ENCODE measurements at places on chromosomes 2 and 18.

- no peak for DNase-seq
Observed at GRCh38 chr2:220269367-220269766, 641.9 kb downstream of the SLC4A3 start.

GRCh38 chr2:120865656-120866055 is 130.0 kb downstream of the GLI2 start:
- no peak for DNase-seq

- no peak for DNase-seq
Observed at GRCh38 chr2:23624378-23624777, 239.4 kb downstream of the KLHL29 start.

GRCh38 chr2:138531913-138532312 is 30.3 kb downstream of the SPOPL start:
- no peak for DNase-seq

- no peak for DNase-seq
Observed at GRCh38 chr2:241269707-241270520, 45.6 kb downstream of the HDLBP start.

- DNase-seq: no peak
Observed at GRCh38 chr2:236176951-236177350, 8.8 kb upstream of the GBX2 start.

GRCh38 chr2:112480530-112481049 is 1.4 kb upstream of the TTL start:
- no peak for DNase-seq

DNA sequence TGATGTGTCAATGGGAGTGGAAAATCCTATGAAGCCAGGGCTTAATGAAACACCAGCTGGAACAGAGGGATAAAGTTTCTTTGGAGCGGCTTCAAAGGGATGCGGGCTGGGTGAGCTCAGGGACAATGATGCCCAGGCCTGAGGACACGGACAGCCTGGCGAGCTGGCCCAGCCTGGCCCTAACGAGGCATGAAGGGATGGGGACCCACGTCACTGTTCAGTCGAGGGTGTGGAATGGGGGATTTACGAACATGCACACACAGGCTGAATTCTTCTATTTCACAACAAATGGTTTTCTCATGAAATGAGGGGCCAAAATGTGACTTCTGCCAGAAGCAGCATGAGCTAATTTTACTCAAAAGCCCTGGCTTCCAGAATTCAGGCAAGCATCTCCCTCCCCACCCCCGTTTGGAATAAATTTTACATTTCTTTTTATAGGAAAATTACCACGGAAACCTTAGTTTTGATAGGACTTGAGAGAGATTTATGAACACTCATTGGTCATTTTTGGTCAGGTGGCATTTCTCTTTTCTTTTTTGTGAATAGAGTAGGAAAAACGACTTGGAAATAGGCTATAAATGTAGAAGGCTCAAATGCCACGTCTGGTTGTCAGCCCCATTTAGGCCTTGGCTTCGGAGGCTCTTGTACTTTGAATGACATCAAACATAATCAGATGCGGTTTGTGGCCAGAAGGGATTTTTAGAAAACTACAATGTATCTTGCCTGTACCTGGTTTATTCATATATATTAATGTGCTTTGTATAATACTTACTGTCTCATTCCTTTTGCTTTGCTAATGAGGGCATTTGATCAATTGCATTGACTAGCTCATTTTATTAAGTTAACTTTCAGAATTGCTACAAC is 893.8 kb upstream of the CELF4 start:
- DNase-seq: no peak

DNA sequence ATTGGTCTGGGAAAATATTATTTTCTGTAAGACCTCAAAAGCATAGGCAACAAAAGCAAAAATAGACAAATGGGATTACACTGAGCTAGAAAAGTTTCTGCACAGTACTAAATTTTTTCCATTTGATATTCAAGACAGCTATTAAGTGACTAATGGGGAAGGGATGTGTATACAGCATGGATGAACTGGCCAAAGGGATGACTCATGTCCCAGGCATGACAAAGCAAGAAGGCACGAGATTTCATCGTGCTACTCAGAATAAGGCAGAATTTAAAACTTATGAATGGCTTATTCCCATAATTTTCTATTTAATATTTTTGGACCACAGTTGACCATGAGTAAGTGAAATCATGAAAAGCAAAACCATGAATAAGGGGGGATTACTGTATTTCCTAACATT is 1250.1 kb upstream of the GYPC start:
- peak; percentile 77 for DNase-seq

DNA sequence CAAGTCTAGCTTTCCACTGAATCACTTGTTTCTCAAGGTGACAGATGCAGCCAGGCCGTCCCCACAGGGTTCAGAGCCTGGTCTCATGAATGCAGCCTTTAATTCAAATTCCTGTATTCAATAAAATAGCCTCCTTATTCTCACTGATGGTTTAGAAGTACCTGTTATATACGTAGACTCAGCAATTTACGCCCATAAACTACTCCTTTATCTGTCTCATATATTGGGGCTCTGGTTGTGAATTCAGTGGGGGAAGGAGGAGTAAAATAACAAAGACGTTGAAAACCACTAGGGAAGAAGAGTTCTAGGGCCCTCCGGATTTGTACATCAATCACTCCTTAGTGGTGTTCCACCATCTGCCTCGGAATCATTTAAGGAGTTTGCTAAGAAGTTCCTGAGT is 1.7 kb downstream of the OBSL1 start:
- no peak for DNase-seq

GRCh38 chr2:2243666-2244065 is 87.4 kb downstream of the MYT1L start:
- no peak for DNase-seq

GRCh38 chr2:71455741-71456569 is 2.6 kb downstream of the DYSF start:
- no peak for DNase-seq

DNA sequence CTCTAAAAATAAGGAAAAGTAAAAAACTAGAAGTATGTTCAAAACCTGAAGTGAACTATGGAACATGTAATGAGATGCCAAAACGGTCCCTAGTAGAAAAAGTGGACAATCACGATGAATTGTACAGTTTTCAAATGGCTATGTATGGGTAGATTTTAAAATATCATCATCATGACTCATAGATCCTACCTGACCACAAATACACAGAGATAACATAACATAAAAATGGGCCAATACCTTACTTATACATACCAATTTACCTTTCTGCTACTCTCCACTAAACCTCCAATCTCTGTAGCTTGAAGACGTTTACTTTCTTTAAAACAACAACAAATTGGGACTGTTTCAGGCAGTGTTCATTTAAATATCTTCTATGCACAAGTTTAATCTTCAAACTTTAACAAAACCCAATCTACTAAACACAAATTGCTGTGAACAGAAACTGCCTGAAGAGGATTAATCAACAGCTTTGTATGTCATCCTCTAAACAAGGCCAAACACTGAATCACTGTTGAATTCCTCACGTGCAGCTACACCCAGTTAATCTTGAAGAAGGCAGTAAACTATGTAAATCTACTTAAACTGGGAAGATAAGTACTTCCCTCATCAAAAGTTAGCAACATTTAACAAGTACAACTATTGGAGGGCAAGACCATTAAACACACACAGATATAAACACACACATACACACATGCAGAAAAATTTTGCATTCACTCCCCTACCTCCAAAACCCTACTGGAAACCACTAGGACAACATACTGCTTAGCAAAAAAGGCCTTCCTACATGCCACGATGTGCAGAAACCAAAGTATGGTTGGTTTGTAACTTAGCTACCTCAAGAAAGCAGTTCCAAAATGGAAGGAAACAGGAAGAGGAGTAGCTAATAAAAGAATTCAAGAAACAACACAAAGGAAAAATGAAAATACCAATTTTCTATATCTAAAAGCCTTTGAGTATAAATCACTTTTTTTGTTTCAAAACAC is 90.3 kb downstream of the RBMS1 start:
- DNase-seq: no peak

DNA sequence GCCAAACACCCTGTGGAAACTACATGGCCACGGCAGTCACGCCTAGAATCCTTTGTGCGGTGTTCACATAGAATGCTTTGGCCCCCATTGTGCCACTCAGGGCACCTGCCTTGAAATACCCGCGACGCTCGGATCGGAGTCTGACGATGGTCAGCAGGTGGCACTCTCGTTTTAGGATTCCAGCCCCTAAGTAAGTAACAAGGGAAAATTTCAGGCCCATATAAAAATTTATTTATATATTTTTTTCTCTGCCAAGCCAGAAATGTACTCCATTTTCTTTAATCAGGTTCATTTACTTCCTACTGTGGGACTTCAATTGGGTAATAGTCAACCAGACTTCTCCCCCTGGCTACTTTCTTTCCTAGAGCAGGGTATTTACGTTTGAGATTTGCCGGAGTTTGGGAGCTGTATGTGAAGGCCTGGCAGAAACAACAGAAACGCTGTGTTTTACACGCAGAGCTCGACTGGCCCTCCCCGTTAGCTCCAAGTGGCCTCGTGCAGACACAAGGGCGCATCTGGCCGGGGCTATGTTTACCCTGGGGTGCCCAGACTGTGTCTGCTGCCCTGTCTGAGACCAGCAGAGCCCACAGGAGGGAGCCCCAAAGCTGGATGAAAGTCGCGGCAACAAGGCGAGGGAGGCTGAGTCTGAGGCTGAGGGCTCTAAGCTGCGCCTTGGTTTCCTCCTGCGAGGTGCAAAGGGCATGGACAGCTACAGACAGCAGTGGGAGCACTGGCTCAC is 41.6 kb downstream of the LRRC30 start:
- DNase-seq: peak; percentile 5

DNA sequence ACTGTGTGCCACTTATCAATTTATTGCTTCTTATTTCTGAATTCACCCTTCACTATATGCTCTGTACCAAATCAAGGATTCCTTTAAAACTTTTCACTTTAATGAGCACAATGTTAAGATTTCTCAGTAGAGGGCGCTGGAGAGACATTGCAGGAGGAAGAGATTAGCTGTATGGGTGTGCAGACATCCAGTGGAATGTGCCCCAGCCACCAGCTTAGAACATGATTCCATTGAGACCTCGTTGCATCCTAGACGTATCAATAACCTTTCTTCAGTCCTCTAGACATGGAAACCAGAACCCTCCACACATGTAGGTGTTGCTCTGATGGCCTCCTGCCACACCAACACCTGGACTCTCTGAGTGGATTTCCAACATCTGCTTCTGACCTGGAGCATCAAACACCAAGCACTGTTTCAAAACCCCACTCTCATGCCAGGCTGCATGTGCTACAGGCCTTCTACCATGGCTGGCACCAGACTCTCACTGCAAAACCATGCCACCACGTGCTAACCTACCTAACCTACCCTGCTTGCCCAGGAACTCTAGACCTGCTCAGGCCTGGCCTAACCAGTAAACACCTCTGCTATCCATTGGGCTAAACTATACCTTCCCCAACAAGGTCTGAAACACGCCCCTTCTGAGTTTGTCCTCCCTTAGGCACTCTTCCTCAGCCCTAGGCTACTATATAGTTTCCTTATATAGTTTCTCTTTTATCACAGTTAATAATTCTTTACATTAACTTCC is 633.2 kb upstream of the PKDCC start:
- peak; percentile 47 for DNase-seq

DNA sequence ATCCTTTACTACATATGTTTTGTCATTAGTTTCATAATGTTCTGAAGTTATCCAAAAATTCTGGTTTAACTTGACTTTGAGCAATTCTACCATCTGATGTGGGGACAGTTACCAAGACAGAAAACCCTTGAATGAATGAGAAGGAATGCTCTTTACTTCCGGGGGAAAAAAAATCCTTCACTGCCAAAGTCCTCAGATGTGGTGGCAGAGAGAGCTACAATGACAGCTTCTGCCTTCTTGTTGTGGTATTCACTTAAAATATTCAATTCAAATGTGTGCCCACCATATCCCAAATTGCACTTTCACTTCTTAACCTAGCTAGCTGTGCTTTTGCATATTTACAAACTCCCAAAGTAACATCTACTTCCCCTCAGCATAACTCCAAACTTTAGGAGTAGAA is 1531.7 kb upstream of the NXPH2 start:
- DNase-seq: no peak

GRCh38 chr2:30950339-30950738 is 143.1 kb upstream of the CAPN13 start:
- no peak for DNase-seq

DNA sequence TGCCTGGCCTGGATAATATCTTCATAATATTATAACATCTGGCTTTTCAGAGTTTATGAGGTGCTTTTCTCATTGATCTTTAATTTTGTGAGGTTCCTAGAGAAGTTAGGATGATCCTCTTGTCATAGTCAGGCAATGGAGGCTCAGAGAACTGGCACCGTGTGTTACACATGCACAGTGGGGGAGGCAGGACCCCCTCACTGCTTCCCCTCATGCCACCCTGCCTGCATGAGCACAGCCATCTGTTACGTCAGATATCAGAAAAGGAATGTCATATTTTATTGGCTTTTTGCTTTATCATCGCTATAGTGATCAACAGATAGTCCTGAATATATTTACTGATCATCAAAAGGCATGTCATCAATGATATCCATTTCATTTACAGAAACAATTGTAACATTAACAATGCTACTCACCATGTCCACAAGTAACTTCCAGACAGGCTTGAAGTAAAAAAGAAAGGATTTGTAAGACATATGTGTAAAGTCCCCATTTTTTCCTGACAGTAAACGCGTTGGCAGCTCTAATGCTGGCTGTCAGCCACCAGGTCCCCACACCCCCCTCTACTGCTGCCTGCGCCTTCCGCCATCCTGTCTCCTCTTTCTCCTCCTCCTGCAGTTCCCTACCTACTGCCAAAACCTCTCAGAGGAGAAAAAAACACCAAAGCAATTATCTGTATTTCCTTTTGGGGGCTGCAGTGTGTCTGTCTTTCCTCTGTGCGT is 18.8 kb downstream of the ENOSF1 start:
- no peak for DNase-seq

GRCh38 chr2:44560352-44560751 is 198.6 kb downstream of the CAMKMT start:
- no peak for DNase-seq

DNA sequence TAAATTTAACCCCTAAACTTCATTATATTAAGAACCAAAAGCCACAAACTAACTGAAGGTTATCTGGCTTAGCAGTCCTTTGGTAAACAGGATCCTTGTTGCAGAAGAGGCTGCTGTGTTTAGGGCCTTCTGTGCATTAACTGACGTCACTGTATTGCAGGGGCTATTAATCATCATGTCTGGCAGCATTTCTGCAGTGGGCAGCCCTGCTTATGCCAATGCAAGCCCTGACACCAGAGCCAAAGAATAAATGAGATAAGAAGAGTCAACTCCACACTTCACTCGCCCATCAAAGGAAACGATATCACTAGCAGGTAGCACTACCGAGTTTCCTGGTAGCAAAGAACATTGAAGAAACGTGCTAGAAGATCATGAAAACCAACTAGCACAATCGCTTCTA is 110.6 kb downstream of the PLEKHM3 start:
- DNase-seq: no peak

DNA sequence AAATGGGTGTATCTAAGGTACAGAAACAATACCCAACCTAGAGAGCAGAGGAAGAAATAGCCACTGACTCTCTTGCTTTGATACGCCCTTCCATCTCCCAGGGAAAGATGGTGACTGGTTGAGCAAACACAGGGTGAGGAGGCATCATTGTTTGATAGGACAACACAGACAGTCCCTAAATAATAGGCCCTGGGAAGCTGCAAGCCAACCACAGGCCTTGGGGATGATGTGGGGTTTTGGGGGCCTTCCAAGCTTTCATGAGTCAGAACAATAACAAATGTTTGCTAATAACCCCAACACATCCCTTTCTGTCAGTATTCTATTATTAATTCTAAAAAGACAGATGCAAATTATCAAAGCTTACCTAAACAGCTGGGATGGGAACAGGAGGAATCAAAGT is 9.8 kb downstream of the LGALSL start:
- no peak for DNase-seq

Data from SW 1271 (cell line).